ENCODE measurements at places on chromosomes 13 and 19. TPM values are rescaled to one million over a fixed set of nuclear protein-coding genes. Genes with fewer than 3 reads are reported as not detected.

DNA sequence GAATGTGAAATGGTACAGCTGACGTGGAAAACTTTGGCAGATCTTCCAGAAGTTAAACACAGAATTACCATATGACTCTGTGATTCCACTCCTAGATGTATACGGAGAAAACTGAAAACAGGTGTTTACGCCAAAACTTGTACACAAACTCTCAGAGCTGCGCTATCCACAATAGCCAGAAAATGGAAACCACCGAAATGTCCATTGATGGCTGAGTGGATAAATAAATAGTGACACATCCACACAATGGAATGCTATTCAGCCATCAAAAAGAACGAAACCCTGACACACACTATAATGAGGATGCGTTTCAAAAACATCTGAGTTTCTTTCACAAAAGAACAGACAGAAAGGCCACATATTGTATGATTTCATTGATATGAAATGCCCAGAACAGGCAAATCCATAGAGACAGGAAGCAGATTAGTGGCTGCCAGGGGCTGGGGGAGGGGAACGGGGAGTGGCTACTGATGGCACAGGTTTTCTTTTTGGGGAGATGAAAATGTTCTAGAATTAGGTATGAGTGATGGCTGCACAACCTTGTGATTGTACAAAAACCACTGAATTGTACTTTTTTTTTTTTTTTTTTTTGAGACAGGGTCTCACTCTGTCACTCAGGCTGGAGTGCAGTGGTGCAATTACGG lies 33.0 kb downstream of the IL12RB1 start:
- no peak overlapping the region for H3K27ac ChIP-seq
- H3K4me3 ChIP-seq, result no peak overlapping the region
- DNase-seq, result no peak
- H3K4me1 ChIP-seq, result peaks cover 1% of the 10 kb centered on the region
- H3K36me3 ChIP-seq, result no peaks in the 10 kb centered on the region

DNA sequence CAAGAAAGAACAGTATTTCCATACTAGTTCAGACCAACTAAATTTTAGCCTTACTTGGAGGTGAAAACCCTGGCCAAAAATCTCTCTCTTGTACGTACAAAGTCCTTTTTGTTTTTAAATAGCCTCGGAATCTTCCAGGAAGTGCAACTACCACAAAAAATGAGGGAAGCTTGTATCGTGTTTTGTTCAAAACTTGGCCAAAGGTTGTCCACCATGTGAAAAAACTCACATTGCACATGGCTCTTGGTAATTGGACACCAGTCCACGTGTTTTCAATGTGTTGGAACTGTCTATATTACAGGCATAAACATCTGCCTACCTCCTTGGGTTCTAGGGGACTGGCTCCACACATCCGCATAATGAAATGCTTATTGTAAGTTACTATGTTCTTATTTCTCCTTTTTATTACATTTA lies 15.2 kb upstream of the STRN4 start:
- H3K4me3 ChIP-seq, result no peak overlapping the region
- peaks cover 4% of the 10 kb centered on the region for H3K4me1 ChIP-seq
- no peak for DNase-seq
- H3K27ac ChIP-seq, result no peak overlapping the region
- no peaks in the 10 kb centered on the region for H3K27me3 ChIP-seq
- H3K36me3 ChIP-seq, result peaks cover 4% of the 10 kb centered on the region

DNA sequence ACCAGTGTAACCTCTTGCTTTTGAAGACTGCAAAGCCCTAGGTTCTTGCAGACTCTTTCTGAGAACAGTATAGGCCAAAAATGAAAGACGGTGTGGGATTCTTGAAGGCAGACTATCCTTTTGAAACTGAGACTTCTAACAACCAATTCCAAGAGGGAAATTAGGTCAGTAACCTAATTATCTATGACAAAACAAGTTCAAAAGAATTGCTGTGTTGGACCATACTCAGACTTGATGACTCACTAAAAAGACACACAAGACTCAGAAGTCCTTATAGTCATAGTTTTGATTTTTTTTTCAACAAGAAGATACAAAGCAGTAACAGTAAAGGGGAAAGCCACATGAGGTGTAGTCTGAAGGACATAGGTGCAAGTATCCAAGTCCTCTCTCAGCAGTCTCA lies 624.0 kb upstream of the GPC6 start:
- H3K27me3 ChIP-seq, result no peaks in the 10 kb centered on the region
- H3K27ac ChIP-seq, result no peak overlapping the region
- DNase-seq, result no peak

DNA sequence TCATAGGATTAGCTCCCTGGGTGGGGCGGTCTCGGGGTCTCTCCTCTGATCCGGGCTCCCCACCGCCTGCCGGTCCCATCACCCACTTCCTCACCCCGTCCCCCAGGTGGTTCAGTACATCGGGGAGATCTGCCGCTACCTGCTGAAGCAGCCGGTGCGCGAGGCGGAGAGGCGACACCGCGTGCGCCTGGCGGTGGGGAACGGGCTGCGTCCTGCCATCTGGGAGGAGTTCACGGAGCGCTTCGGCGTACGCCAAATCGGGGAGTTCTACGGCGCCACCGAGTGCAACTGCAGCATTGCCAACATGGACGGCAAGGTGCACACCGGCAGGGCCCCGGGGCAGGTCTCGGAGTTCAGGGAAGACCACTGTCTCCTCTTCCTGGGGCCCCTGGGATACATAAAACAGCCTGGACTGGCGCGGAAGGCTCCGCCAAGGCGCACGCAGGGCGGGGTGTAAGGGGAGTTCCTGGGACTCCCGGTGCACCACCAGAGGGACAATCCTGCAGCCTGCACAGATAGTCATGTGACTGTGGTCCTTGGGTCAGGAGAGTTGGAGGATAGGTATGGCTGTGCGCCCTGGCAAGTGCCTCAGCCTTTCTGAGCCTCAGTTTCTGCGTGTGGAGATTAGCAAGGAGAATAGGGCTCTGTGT lies 14.2 kb upstream of the PGLS start:
- DNase-seq, result no peak
- H3K4me3 ChIP-seq, result no peak overlapping the region
- H3K4me1 ChIP-seq, result peaks cover 12% of the 10 kb centered on the region
- no peak overlapping the region for H3K27ac ChIP-seq

DNA sequence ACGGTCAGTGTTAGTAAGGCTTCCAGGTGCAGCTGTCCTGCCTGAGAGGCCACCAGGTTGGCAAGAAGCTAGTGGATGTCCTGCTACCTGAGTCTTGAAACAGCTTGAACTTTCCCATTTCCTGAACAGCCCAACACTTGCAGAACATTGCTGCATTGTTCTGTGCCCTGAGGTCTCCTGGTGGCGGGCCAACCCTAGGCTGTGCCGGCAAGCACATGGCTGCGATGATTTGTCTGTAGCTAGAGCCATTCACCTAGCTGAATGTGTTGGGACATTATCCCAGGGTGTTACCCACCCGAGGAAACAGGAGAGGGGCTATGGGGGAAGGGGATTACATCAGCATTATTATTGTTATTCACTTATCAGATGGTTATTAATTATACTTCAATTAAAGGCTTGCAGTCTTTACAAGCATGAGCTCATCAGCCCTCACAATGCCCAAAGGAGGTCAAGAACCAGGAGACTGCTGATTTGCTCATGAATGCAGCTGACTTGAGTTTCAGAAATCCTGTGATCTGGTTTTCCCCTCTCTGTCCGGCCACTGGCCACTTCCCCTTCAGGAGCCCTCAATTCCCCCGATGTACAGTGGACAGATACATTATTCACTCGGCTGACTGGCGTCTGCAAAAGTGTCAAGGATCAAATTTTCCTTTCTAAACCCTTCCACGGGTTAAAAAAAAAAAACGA lies 187.6 kb upstream of the TSC22D1 start:
- H3K4me1 ChIP-seq, result peaks cover 43% of the 10 kb centered on the region
- no peak overlapping the region for H3K27ac ChIP-seq
- DNase-seq, result no peak
- no peaks in the 10 kb centered on the region for H3K36me3 ChIP-seq
- no peaks in the 10 kb centered on the region for H3K27me3 ChIP-seq

DNA sequence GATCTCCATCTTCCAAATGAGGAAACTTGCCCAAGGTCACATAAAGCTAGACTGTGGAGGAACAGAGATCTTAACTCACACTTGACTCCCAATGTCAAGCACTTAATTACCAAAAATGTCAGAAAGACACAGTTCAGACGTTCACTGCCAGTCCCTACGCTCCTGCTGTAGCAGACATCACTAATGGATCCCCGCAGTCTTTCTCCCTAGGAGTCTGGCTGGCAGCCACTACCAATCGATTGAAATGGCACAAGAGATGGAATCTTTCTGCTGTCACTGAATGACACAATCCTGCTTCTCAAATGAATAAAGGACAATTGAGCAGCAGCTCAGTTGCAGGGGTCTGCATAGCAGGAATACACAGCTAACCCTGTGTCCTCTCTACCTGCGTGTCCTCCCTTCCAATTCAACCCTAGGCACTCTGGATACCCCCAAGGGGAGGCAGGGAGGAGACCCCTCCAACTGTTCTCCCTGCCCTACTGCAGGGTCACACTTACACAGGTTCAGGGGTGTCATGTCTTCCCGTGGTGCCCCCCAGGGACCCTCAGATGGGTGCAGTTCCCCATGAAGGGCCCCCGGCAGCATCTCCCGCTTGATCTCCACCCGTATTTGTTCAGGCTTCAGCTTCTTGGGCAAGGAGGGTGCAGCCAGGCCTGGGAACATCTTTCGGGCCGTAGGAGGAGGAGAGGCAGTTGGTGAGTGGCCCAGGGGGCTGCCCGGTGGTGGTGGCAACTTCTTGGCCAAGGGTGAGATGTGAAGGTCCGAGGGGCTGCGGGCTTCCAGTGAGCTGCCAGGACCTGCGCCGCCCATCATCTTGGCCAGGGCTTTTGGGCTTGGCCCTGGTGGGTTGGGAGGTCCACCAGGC lies 7.9 kb upstream of the AKAP8L start:
- no peak overlapping the region for H3K27ac ChIP-seq
- H3K36me3 ChIP-seq, result peaks cover 41% of the 10 kb centered on the region
- H3K4me3 ChIP-seq, result no peak overlapping the region

- H3K27me3 ChIP-seq, result no peaks in the 10 kb centered on the region
- H3K36me3 ChIP-seq, result peaks cover 1% of the 10 kb centered on the region
- H3K4me1 ChIP-seq, result no peaks in the 10 kb centered on the region
- no peak for DNase-seq
- H3K4me3 ChIP-seq, result no peak overlapping the region
Measured at GRCh38 chr19:15991602-15992001, 42.8 kb downstream of the OR10H4 start.

DNA sequence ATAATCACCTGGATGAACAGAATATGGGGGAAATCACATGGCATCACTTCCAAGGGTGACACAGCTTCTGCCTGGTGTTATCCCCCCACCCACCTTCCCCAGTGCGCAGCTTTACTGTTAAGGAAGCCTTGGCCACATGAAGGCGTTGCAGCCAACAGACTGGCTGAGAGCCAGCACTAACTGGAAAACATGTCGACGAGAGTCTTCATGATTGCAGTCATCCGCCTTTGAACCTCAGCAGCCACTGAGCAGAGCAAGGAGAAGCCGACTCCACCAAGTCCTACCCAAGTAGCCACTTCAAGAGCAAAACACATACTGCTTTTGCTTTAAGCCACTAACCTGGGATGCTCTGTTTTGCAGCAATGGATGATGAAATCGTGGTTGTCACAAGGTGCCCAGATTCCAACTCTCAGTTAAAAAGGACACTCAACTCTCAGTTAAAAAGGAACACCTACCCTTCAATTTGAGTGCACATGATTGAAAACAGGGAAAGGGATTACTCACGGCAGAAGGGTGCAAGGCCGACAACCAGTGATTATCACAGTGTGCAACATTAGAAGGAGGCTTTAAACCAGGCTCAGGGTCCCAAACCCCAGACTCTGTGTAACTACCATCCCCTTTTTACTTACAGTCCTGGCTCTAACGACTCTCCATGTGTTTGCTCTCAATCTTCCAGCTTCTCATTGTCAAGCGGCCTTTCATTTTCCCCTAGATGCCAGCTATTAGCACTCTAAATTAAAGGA lies 149.1 kb downstream of the KLF12 start:
- no peaks in the 10 kb centered on the region for H3K27me3 ChIP-seq
- H3K27ac ChIP-seq, result no peak overlapping the region
- peaks cover 20% of the 10 kb centered on the region for H3K4me1 ChIP-seq
- H3K4me3 ChIP-seq, result no peak overlapping the region
- H3K36me3 ChIP-seq, result peaks cover 6% of the 10 kb centered on the region
- no peak for DNase-seq

- H3K4me1 ChIP-seq, result peaks cover 20% of the 10 kb centered on the region
- H3K27ac ChIP-seq, result no peak overlapping the region
- peaks cover 2% of the 10 kb centered on the region for H3K36me3 ChIP-seq
- DNase-seq, result no peak
Measured at GRCh38 chr13:59658738-59659330, 504.9 kb downstream of the DIAPH3 start.

GRCh38 chr19:10756791-10757190 lies 38.9 kb downstream of the DNM2 start:
- H3K4me3 ChIP-seq, result no peak overlapping the region
- no peak overlapping the region for H3K27ac ChIP-seq
- no peak for DNase-seq
- no peaks in the 10 kb centered on the region for H3K27me3 ChIP-seq
- peaks cover 13% of the 10 kb centered on the region for H3K36me3 ChIP-seq

Gene ZNF486
- total RNA-seq, result 14.4 TPM

Gene ARRDC5
- not detected for total RNA-seq

Gene KLK10
- 2.1 TPM for total RNA-seq

Gene UFM1
- total RNA-seq, result 59.0 TPM

Gene SOX1
- total RNA-seq, result not detected

Gene CALR3
- total RNA-seq, result not detected

Data from mesothelial cell of epicardium (in vitro differentiated cells).